Cortex of kidney (tissue), 1 donor: ENCODE measurements at places on chromosomes 4 and X.

- no peak for DNase-seq
Observed at GRCh38 chrX:39811376-39811775, 286.4 kb downstream of the BCOR start.

GRCh38 chr4:169958629-169959028, 67.6 kb downstream of the MFAP3L start:
- no peak for DNase-seq

DNA sequence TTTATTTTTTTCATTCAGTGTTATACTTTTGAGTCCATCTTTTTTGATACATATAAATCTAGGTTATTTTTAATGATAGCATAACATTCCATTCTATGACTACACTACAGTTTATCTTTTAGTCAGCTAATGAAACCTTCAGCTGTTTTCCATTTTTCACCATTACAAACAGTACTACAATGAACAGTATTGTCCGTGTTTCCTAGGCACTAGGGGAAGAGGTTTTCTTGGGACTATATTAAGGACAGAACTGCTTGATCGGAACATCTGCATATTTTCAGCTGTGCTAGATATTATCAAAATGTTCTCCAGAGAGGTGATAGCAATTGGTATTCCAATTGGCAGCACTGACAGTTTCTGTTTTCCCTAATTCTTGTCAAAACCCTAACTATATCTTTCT, 44.3 kb upstream of the HCCS start:
- DNase-seq = no peak

DNA sequence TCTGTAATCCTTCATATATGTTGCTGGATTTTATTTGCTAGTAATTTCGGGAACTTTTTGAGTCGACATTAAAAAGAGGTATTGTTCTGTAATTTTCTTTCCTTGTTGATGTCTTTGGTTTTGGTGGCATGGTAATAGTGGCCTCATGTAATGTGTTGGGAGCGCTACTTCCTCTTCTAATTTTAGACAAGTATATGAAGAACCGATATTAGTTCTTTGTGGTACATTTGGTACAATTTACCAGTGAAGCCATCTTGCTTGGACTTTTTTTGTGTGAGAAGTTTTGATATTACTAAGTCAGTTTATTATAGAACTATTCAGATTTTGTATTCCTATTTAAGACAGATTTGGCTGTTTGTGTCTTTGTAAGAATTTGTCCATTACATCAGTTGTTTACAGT, 669.2 kb upstream of the AADAT start:
- no peak for DNase-seq

DNA sequence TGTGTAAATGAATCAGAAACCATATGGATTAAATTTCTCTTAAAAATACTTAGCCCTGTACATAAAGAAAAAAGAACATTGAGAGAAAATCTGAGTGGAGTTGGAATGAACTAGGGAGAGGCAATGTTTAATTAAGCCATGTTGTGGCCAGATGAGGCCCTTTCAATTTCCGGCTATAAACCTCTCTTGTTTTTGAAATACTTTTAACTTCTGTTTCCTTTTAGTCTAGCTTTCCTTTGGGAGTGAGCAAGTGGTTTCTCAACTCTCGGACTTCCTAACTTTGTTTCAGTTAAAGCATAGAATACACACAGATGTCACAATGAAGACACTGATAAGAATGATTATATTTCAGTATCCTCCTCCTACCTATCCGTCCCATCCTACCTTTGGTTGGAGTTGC, 197.2 kb downstream of the ARHGAP24 start:
- no peak for DNase-seq

GRCh38 chr4:34245276-34245675, 1999.0 kb downstream of the ARAP2 start:
- no peak for DNase-seq

GRCh38 chr4:147088146-147088545, 142.5 kb upstream of the TTC29 start:
- no peak for DNase-seq

- DNase-seq = no peak
Observed at GRCh38 chr4:1419708-1420107, 13.5 kb upstream of the NKX1-1 start.

- DNase-seq = no peak
Observed at GRCh38 chr4:124092101-124092500, 620.4 kb downstream of the ANKRD50 start.

DNA sequence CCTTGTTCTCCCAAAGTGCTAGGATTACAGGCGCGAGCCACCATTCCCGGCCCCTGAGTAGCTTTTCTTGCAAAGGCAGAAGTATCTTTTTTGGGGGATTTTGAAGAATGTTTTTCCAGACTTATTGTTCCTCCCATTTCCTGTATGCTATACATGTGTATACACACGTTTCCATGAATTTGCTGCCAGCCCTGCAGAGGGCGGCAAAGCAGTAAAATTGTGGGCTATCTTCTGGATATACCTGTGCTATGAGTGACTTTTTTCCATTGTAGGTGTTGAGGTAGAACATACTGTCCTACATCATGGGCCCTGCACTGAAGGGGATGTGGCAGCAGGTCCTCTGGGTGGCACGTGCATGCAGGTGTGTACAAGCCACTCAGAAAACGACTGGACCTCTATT, 16.9 kb upstream of the MED28 start:
- DNase-seq = no peak

DNA sequence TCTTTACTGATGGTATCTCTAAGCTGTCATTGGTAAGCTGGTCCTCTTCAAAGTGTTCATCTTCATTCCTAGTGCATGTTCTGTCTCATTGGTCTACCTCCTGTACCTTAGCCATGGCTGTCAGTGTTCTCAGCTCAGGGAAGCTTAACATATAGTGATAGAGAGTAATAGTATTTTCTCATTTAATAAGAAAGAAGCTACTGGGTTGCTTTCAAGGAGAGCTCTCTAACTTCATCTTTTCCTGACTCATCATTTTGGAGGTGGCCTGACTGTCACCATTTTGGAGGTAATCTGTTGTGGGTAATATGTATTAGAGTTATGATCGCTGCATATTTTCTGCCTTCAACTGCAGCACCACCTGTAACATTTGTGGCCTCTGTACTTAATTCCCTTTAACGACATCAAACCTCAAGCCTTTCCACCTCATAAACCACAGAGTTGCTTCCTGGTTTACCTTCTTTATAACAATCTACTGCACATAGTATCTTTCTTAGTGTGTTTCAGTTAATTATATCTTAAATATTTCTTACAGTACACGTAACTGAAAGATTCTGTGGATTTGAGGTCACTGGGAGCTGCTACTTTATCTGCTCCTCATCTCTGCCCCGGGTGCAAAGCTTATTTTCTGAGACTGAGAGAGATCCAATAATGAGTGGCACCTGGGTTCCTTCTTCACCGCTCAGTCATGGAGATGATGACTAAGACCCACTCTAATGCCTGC, 474.0 kb upstream of the TECRL start:
- DNase-seq = no peak

DNA sequence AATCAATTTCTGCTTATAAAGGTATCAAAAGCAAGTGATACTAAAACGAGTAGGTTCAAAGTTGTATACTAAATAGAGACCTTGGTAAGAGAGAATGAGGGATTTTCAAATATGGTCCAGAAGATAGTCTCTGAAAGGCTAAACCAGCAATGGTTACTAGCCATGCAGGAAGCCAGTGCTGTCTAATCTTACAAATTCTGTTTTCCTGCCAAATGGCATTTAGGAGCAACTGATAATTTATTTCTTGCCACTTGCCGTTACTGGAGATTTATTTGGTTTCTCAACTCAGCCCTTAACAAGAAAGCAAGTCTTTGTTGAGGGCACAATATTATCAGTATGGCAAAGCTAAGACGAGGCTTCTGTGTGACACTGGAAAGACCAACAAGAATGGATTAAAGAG, 47.2 kb downstream of the MAP7D3 start:
- DNase-seq = no peak

DNA sequence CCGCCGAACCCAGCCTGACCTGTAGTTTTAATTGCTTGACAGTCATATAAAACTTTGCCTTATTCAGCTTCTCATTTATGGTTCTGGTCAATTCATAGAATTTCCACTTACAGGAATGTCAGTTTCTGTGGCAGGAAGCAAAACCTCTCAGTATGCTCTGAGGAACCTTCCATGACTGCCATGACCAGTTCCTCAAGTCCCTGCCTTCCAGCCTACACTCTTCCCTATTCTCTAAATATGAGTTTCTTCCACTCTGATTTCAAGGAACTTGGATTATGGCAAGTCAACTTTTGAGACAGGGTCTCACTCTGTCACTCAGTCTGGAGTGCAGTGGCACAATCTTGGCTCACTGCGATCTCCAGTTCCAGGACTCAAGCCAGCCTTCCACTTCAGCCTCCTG, 26.0 kb upstream of the NSUN7 start:
- no peak for DNase-seq

DNA sequence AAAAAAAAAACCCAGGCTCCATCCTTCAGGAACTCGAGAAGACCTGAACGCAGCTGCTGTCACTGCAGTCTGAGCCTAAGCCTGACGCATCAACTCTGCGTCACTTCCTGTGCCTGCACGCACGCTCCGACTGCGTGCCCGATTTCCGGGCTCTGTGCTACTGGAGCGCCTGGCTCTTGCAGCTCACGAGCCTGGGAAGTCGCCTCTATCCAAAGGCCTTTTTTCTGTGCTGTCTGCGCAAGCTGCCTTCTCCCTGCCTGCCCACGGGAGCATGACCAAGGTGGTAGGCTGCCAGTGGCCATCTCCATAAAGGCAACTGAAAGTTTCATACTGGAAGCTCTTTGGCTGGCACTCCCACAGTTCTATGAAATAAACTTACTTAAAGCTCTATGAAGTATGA, 9.9 kb upstream of the GASK1B start:
- no peak for DNase-seq

- DNase-seq = no peak
Observed at GRCh38 chr4:123744664-123745290, 348.2 kb downstream of the SPRY1 start.

- DNase-seq = no peak
Observed at GRCh38 chr4:177569434-177569833, 127.2 kb upstream of the AGA start.

- no peak for DNase-seq
Observed at GRCh38 chr4:78542373-78542772, 9.2 kb upstream of the ANXA3 start.

DNA sequence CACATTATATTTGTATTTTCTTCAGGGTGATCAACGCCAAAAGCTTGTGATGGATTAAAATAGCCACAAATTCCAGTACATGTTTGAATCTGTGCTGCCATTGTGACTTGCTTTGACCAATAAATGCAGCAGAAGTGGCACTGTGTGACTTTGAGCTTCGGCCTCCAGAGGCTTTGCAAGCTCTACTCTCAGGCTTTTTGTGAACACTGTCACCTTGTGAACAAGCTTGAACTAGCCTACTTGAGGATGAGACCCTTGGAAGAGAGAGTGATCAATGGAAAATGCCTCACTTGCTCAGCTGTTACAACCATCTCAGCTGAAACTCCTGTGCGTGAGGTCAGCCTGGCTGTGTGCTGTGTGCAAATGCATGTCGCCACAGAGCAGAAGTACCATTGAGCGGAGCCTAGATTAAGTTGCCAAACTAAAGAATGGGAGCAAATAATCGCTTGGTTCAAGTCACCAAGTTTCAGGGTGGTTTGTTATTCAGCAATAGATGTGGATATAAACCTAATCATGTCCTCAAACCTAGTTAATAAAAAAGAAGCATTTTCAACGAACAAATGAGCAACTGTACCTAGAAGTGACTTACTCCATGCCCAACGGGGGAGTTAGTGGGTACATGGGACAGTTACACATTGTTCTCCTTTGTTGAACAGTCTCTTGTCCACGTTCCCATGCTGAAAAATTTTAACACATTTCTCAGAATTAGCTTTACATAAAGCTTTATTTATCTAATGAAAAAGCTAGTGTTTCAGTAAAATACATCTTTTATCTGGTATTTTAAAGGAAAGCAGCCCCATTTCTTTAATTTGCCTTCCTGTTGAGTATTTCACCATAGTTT, 23.5 kb downstream of the NOA1 start:
- no peak for DNase-seq

- no peak for DNase-seq
Observed at GRCh38 chr4:37662251-37662650, 23.9 kb downstream of the RELL1 start.

DNA sequence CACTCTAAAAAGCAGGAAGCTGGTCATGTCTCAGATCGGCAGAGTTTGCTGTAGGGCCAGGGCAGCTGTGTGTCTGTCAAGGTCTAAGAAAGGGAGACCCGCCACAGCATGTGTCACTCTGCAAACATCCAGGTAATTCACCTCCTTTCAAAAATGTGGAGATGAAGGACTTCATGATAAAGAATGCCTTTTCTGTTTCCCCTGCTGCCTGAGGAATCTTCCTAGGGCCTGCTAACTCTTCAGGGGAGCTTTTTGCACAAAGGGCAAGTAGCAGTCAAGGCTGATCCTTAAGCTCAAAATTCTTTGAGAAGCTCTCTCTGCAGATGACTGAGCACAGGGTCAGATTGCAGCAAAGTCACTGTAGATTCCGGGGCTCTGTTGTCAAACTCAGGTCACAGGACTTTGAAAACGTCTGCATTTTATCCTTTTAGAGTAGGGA, 21.1 kb downstream of the RASL11B start:
- DNase-seq = no peak

DNA sequence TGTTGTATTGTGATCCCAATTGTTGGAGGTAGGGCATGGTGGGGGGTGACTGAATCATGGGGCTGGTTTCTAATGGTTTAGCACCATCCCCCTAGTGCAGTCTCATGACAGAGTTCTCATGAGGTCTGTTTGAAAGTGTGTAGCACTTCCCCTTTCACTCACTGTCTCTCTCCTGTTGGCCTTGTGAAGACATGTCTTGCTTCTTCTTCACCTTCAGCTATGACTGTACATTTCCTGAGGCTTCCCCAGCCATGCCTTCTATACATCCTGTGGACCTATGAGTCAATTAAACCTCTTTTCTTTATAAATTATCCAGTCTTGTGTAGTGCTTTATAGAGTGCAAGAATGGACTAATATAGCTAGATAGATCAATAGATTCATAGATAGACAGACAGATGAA, 230.0 kb downstream of the MAGEE1 start:
- DNase-seq = no peak
